ENCODE measurements at places on chromosomes 2 and 18.
A peak's percentile ranks its signal among the peaks of the same experiment; 100 is the strongest.

DNA sequence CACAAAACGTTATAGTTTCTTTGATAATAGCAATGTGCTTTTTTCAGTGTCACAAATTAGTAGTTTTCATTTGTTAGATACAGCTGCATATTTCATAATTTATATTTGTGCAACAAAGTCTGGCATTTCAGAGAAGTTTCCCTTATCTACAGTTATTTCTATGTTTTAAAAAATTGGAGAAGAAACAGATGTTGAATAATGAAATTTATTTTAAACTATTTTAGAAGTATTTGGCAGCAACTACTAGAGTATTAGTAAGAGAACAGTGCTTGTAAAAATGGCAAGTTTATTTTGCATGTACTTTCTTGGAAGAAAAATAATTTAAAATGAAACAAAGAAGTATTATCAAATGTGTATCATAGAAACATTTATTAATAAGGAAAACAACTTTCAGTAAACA, 68.6 kb upstream of the COL5A2 start:
- DNase-seq, result no peak

DNA sequence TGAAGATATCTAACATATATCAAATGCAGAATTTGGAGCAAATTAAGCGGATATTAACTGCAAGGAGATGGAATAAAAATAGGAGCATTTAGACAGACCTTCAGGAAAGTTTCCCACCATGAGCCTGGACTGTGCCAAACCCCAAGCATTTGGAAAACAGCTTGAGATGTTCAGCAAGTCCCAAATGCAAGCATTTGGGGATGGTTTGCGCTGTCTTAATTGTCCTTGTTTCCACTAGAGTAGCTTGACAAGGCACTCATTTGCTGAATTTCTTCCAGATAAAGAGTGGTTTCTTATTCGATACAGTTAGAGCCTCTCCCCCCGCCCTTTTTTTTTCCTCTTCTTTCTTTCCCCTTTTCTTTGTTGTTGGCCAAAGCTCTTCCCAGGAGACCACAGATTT, 77.1 kb upstream of the CDC42EP3 start:
- DNase-seq, result no peak

GRCh38 chr18:62751977-62752376, 36.6 kb downstream of the PHLPP1 start:
- no peak for DNase-seq

GRCh38 chr2:240355001-240355891, 80.2 kb upstream of the GPC1 start:
- DNase-seq, result no peak

- DNase-seq, result no peak
These were observed 244.8 kb downstream of the PARD3B start for GRCh38 chr2:204790076-204790475.

- peak; percentile 11 for DNase-seq
These were observed 1.1 kb downstream of the MEMO1 start for GRCh38 chr2:32009516-32010256.
